Chondrocyte (in vitro differentiated cells): ENCODE measurements at places on chromosomes 2 and 18. TPM values are rescaled to one million over a fixed set of nuclear protein-coding genes. Genes with fewer than 3 reads are reported as not detected.
A peak's percentile ranks its signal among the peaks of the same experiment; 100 is the strongest.

DNA sequence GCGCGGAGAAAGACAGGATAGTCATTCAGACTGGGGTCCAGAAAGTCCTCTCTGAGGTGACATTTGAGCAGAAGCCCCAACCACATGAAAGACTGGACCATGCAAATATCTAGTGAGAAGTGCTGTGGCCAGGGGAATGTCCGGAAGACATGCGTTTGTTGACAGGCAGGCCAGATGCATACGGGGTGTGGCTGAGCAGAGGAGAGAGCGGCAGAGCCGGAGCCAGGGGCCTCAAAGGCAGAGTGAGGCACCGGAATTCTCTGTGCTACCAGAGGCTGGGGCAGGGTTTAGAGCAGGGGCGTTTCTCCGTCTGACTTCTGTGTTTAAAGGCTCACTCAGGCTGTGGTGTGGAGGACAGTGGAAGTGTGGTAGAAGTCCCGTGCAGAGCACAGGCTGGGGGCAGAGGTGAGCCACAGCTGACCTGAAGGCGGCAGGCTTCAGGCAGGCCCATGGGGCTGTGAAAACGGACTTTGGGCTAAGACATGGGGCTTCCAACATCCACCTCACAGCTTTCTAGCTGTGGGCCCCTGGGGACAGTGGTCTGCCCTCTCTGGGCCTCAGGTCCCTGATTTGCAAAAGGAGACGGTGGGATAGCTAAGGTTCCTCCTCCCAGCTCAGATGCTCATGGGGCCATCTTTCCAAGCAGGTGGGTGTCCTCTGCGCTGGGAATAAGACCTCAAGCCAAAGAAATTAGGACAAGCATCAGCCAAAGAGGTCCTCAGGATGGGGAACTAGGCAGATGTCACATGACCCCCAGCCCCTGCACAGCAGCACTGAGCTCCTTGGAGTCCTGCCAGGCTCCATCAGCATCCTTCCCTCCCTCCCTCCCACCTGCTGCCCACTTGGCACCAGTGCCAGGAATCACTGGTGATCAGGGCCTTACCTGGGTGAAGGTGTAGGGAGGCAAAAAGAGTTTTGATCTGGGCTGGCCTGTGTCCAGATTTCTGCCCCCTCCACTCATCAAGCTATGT lies 11.2 kb downstream of the RUFY4 start:
- H3K27me3 ChIP-seq = no peaks in the 10 kb centered on the region
- H3K4me1 ChIP-seq = peaks cover 27% of the 10 kb centered on the region
- no peaks in the 10 kb centered on the region for H3K36me3 ChIP-seq
- H3K27ac ChIP-seq = peak overlapping the region; percentile 34
- no peak overlapping the region for H3K4me3 ChIP-seq
- no peak for DNase-seq

- no peaks in the 10 kb centered on the region for H3K27me3 ChIP-seq
- H3K36me3 ChIP-seq = peaks cover 20% of the 10 kb centered on the region
- DNase-seq = no peak
- no peak overlapping the region for H3K4me3 ChIP-seq
- H3K4me1 ChIP-seq = peaks cover 38% of the 10 kb centered on the region
- no peak overlapping the region for H3K27ac ChIP-seq
Observed at GRCh38 chr2:65075176-65075575, 19.0 kb downstream of the CEP68 start.

DNA sequence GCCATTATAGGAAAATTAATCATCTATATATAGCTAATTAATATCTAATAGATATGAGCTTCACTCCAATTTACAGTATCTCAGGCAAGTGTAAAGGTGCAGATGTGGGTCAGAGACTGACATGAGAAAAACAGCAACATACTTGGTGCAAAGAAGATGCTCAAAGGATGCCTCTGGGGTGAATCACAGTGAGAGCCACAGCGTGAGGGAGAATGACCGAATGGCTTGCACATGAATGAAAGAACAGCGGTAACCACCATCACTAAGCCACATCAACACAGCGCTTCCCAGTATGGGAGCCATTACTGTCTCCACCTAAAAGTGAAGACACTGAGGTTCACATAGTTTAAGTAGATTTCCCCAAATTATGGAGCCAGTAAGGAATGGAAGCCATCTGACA lies 423.4 kb upstream of the ID2 start:
- no peak overlapping the region for H3K4me3 ChIP-seq
- H3K4me1 ChIP-seq = peaks cover 9% of the 10 kb centered on the region
- H3K27me3 ChIP-seq = no peaks in the 10 kb centered on the region

DNA sequence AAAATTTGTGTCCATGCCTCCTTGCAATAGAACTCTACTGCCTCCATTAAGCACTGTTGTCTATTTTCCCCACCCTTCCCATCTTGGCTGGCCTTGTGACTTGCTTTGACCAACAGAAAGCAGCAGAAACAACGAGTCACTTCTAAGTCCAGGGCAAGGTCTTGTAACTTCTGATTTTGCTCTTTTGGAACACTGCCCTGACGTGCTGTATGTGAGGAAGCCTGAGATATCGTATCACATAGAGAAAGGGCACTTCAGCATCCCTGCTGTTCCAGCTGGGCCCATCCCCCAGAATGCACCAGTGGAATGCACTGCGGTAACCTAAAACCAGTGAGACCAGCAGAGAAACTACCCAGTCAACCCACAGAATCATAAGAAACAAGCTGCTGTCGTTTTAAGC lies 28.1 kb downstream of the NCKAP1 start:
- peaks cover 1% of the 10 kb centered on the region for H3K36me3 ChIP-seq
- no peaks in the 10 kb centered on the region for H3K27me3 ChIP-seq
- H3K27ac ChIP-seq = peak overlapping the region; percentile 91
- peak overlapping the region; percentile 39 for H3K4me3 ChIP-seq
- H3K4me1 ChIP-seq = peaks cover 62% of the 10 kb centered on the region

DNA sequence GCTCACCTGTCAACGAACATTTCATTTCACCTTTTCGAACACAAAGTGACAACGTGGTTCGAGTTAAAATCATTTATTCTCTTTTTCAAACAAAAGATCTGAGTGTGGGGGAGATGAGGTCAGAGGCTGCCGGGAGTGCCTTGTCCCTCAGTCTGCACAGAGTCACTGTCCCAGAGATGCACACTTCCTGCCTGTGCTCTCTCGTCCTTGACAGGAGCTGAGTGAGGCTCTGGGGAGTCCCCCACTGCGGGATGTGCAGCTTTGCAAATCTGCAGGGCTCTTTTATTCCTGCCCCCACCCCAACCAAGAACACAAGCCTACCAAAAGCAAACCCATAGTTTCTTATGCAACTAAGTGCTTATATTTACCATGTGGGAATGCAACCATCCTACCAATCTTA lies 497.8 kb downstream of the EIPR1 start:
- no peaks in the 10 kb centered on the region for H3K36me3 ChIP-seq
- H3K27ac ChIP-seq = no peak overlapping the region
- no peaks in the 10 kb centered on the region for H3K4me1 ChIP-seq
- H3K27me3 ChIP-seq = peaks cover 5% of the 10 kb centered on the region
- no peak overlapping the region for H3K4me3 ChIP-seq

- DNase-seq = no peak
- H3K4me3 ChIP-seq = no peak overlapping the region
- peaks cover 28% of the 10 kb centered on the region for H3K4me1 ChIP-seq
- H3K36me3 ChIP-seq = no peaks in the 10 kb centered on the region
Observed at GRCh38 chr2:199814817-199815211, 36.2 kb downstream of the FTCDNL1 start.

GRCh38 chr2:160064916-160065315 lies 2.5 kb upstream of the PLA2R1 start:
- no peaks in the 10 kb centered on the region for H3K27me3 ChIP-seq
- H3K27ac ChIP-seq = no peak overlapping the region
- H3K4me1 ChIP-seq = peaks cover 44% of the 10 kb centered on the region

DNA sequence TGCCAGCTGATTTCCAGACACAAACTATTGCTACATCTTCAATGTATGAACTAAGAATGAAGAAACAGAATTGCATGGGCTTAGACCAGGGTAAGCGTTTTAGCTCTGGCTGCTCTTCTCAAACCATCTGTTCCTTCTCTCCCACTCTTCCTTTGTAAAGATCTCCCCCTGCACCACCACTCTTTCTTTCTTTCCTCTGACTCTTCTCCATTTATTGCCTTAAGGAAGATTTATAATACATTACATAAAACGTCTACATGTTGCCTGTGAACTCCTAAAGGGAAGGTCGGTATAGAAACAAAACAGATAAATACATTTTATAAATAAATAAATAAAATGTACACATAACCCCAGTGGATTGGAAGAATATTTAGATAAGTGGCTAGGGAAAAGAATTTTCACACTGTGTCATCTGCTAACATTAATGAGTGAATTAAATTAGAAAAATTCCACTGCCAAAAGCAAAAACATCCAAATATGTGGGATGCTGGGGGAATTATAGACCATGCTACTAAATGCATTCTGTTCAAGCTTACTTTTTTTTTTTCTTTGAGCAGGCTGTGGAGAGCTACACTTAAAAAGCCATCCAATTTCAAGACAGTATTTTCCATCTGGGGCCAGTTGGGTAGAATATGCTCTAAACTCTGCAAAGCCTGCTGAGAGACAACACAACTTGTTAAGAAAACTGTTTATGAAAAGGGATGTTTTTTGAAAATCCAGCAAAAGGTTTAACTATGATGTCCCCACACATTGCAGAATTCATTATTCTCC lies 41.5 kb downstream of the NCKAP5 start:
- no peaks in the 10 kb centered on the region for H3K4me1 ChIP-seq
- peaks cover 2% of the 10 kb centered on the region for H3K27me3 ChIP-seq
- no peaks in the 10 kb centered on the region for H3K36me3 ChIP-seq
- no peak for DNase-seq
- H3K27ac ChIP-seq = no peak overlapping the region

DNA sequence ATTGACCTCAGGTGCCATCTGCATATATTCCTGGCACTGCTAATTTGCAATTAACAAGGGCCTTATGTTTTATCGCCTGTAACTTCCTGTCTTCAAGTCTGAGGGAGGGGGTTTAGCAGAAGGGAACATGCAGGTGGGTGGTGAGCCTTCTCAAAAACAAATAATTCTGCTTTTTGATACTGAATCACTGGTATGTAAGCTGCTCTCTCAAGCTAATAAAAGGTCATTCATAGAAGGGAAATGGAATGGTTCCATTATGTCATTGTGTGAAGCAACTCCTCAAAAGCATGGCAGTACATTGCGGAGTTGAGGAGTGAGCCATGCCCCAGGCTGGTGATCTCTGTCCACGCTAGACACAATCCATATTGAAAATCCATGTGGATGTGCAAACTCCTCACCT lies 414.8 kb upstream of the ID2 start:
- peaks cover 3% of the 10 kb centered on the region for H3K27me3 ChIP-seq
- H3K4me3 ChIP-seq = no peak overlapping the region
- H3K4me1 ChIP-seq = peaks cover 13% of the 10 kb centered on the region
- H3K36me3 ChIP-seq = no peaks in the 10 kb centered on the region

CCDC195 gene
- total RNA-seq = not detected in 3 replicates

GREB1 gene
- 0.52 to 2.2 TPM (median 1.6 TPM) in 3 replicates for total RNA-seq
